ENCODE measurements at places on chromosomes 7 and 10.

- DNase-seq: no peak
Observed at GRCh38 chr10:96714031-96714590, 6.2 kb downstream of the PIK3AP1 start.

GRCh38 chr7:24284699-24285506, 913 bp downstream of the NPY start:
- DNase-seq: peak; percentile 62

GRCh38 chr10:92387289-92387940, 96.4 kb downstream of the MARCHF5 start:
- DNase-seq: peak; percentile 76

DNA sequence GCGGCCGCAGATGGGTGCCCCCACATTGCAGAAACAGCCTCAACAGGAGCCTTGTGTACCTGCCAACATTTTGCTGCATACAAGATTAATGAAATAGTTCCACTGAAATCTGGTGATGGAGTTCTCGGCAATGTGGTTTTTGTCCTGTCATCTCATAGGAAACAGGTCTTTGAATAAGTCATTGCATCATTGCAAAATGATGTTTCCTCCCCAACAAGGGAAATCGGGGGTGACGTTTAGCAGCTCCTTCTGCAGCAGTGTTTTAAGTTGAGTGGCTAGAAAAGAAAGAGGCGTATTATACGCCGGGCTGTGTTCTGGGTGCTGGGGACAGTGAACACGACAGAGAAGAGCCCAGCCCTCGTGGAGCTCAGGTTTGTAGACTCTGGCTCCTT, 177.0 kb downstream of the PRKAG2 start:
- peak; percentile 53 for DNase-seq

DNA sequence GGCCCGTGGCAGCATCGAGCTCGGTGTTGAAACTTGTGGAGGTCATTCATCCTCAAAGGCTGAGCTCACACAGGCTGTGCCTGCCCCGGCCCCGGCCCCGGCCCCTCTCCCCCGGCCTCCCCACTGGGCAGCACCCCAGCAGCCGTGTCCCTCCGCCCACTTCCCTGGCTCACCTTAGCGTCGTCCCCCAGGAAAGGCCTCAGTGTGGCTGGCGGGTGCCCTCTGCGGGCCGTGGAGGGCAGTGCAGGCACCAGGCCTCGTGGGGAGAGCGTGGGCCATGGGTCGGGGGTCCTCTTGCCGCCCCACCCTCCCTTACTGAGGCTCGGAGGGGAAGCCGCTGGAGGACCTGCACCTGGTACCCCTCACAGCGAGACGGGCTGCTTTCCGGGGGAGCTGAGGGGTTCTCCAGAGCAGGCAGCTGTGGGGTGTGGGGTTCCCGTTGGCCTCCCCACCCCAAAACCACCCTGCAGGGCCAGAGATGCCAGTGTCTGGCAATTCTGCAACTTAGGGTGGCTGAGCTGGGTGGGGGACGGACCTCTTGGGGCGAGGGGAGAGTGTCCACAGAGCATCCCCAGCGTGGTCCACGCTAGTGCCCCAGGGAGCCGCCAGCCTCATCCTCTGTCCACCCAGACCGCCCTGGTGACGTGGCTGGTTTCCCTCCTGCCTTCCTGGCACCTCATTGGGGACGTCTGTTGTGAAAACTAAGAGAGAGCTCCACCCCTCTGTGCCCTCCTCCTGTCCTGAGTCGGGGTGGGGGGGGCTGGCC, 44.2 kb upstream of the DPYSL4 start:
- peak; percentile 98 for DNase-seq

All from osteoblast (primary cell).